ENCODE measurements at places on chromosomes 6 and 20. TPM values are rescaled to one million over a fixed set of nuclear protein-coding genes. Genes with fewer than 3 reads are reported as not detected.

PTK6 gene
- total RNA-seq = 69.0 TPM

DNA sequence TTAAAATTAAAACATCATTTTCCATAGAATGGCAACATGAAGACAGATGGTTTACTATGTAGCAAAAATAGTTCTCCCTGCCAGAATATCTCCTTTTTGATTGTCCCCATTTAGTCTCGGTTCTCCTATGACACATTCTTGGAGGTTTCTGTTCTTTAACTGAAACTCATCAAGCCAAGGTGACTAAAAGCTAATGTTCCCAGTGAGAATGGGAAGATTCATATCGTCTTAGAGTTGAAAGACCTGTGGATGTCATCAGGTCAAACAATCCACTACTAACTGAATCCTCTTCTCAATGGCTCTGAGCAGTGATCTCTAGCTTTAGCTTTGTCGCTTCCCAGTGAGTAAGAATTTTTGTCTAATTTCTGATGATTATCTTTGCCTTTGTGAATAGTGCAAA is 1.3 kb upstream of the DOK5 start:
- DNase-seq = no peak

- no peak for DNase-seq
These were observed 68.6 kb upstream of the CCN6 start for GRCh38 chr6:111985202-111985731.

SYNDIG1 gene
- 0.10 TPM for total RNA-seq

SLC22A2 gene
- total RNA-seq = not detected

Measured in colonic mucosa (tissue), 4 donors.